Kidney glomerular epithelial cell (primary cell): ENCODE measurements at places on chromosomes 12 and 14.

GRCh38 chr12:50932787-50933280 is 19.5 kb upstream of the HIGD1C start:
- DNase-seq: no peak

DNA sequence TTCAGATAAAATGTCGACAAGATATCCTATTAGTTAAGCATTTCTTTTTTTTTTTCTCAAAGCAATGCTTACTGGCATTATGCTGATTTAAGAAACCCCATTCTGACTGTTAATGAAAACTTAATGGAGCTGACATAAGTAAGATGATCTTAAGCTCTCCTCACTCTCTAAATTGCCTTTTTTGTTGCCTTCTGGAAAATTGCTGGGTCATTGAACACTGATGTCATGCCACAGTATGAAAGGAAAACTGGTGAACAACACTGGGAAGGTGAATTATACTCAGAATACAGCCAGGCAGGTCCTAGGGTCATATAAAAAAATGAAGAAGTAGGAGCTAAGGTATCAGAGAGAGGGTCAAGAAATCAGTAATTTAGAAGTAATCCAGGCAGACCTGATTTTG is 179.9 kb downstream of the BTG1 start:
- DNase-seq: no peak

DNA sequence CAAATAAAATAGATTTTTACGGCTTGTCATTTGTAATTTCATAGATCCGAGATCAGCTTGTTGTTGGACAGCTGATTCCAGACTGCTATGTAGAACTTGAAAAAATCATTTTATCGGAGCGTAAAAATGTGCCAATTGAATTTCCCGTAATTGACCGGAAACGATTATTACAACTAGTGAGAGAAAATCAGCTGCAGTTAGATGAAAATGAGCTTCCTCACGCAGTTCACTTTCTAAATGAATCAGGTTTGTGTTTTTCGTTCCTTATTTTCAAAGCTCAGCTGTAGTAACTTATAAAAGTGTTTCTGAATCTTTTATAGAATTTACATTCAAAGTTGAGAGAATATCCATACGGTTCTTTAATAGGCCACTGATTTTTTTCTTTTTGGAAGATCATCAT is 89.1 kb downstream of the LRRK2 start:
- DNase-seq: no peak

DNA sequence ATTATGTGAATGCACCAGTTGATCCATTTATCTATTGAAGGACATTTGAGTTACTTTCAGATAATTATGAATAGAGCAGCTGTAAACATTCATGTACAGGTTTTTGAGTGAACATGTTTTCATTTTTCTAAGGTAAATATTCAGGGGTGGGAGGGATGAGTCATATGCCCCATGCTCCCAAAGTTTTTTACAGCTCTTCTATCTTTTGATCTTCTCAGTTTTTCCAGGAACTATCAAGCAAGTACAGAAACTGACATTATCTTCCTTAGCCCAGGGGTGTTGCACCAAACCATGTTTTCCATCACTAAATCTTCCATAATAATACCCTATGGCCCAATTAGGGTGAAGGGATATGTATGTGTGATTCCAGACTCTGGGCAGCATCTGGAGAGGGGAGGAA is 384.5 kb downstream of the EMP1 start:
- no peak for DNase-seq

DNA sequence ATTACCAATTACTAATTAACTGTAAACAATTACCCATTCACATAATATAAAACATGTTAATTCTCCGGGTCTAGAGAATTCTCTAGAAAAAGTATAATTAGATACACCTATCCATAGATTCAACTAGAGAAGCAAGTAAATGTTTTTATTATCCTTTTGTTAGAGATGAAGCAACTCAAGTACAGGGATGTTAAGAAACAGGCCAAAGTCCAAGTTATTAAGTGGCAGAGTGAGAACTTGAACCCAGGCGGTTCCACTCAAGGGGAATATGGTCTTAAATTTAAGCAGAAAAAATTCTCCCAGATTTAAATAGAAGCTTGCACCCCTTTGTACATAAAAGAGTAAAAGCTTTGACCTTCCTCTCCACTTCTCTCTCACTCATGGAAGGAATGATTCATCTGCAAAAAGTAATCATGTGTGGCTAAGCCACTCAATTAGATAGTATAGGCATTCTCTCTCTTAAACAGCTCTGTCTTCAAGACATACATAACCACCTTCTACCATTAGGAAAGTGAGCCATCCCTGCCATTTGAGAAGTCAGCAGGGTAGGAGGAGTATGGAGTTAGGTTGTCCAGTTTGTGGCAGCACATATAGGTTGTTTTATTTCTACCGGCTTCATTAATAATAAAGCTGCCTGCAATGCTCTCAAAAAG is 34.1 kb downstream of the ERGIC2 start:
- DNase-seq: no peak

DNA sequence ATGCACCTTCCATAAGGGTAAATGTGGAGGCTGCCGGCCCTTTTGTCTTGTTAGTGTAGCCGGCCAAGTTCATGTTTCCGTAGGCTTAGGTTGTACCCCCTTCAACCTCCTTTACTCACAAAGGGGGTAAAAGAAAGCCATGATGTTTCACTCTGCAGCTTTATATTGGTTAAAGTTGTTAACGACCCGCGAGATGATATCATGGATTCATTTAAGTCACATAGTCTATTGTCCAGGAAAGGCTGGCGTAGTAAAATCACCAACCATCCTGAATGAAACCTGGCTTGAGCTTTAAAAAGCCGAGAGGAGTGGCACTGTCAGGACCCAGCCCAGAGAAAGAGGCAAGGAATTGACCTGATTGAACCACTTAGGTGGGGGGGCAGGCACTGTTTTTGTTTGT is 1.3 kb downstream of the UNG start:
- DNase-seq: peak; percentile 21

DNA sequence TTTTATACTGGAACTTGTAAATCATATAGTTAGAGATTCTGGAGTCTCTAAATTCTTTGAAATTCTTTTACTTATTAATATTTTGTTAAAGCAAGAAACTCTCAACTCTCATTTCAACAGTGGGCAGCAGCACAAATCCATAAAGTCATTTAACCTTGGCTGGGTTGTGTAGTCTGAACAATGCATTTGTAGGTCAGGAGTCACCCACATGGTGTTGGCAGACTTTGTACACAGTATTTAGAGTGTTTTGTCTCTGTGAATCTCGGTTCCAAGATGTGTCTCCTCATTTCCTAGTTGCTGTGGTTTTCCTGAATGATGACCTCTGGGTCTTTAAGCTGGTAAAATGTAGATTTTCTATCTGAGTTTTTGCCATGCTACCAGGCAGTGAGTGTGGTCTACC is 20.8 kb upstream of the STRAP start:
- no peak for DNase-seq

- no peak for DNase-seq
Measured at GRCh38 chr14:80549141-80549540, 337.8 kb upstream of the DIO2 start.
